ENCODE measurements at places on chromosomes 5 and 9.

GRCh38 chr9:89418474-89418845, 79.5 kb downstream of the SEMA4D start:
- DNase-seq: no peak

- no peak for DNase-seq
Measured at GRCh38 chr5:116365006-116365496, 209.6 kb downstream of the SEMA6A start.

GRCh38 chr9:110072597-110073355, 135.2 kb downstream of the C9orf152 start:
- no peak for DNase-seq

GRCh38 chr5:179163236-179164155, 103.3 kb downstream of the ZNF354C start:
- DNase-seq: no peak

GRCh38 chr5:132075719-132076077, 2.1 kb downstream of the CSF2 start:
- no peak for DNase-seq

- peak; percentile 65 for DNase-seq
Measured at GRCh38 chr9:132901858-132902831, 23.4 kb downstream of the SPACA9 start.

DNA sequence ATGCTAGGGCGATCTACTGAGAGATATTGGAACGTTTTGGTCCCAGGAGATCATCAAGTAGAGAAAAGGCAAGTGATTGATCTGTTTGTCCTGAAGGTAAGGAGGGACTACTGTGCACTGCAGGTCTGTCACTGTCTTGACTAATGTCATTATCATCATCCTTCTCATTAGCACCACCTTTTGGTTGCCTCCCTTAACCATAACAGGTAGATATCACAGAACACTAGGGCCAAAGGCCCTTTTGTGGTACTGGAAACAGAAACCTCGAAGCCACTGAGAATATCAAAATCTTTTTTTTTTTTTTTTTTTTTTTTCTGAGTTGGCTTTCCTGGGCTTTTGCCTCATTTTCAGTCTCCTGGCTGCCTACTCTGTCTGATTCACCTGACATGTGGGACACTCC, 134.0 kb downstream of the KCTD16 start:
- DNase-seq: no peak

- no peak for DNase-seq
Measured at GRCh38 chr5:151662805-151663204, 23.9 kb downstream of the SPARC start.

DNA sequence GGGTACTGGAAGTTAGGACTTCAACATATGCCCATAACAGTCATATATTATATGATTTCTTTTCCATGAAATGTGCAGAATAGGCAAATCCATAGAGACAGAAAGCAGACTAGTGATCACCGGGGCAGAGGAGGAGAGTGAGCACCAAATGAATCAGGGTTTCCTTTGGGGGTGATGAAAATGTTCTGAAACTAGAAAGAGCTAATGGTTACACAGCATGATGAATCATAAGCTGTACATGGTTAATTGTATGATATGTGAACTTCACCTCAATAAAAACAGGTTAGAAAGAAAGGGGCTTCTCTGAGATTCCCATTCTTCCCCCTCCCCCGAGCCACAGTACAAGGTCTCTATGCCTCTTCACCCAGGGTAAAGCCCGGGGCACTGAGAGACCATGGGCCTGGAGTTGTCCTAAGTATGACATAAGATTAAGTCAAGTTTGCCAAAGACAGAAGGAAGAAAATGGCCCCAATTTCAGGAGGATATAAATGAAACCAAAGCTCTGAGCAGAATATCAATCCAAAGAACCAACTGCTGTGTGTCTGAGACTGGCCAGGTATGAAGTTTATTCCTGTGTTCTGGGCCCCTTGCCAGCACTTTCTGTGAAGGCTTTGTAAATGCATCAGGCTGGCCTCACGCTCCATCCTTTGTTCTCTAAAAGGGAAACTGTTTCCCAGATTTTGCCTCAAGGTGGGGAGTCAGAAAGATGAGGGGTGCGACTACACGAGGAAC, 243.8 kb downstream of the CDK5RAP2 start:
- no peak for DNase-seq

DNA sequence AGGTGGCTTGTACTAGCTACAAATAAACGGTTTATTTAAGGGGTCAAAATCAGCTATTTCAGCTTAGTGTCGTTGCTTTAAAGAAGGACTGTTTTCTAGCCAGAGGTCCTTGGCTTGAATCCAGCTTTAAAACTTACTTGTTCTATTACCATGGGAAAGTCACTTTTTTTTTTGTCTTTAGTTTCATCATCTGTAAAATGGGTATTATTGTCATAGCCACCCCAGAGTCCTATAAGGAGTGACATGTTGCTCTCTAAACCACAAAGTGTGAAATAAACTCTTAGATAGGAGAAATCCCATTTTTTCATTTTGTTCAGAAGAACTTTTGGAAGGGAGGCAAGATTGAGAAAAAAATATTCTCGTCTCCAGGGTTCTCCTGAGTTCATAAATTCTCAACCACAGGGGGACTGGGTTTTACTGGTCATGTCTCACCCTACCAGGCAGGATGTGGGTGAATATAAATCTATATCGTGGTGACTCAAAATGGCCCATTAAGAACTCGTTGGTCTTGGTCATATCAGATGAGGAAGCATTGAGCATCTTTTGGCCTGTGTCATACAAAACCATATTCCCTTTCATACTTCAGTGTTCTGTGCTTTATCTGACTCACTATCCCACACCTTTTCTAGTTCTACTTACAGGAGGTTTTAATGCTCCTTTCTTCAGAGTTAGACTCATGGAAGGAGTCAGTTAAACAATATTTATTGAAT, 202.7 kb upstream of the NR3C1 start:
- DNase-seq: no peak

- DNase-seq: no peak
Measured at GRCh38 chr5:68499987-68500386, 284.4 kb downstream of the PIK3R1 start.

- DNase-seq: no peak
Measured at GRCh38 chr9:14308853-14309145, 5.1 kb downstream of the NFIB start.

DNA sequence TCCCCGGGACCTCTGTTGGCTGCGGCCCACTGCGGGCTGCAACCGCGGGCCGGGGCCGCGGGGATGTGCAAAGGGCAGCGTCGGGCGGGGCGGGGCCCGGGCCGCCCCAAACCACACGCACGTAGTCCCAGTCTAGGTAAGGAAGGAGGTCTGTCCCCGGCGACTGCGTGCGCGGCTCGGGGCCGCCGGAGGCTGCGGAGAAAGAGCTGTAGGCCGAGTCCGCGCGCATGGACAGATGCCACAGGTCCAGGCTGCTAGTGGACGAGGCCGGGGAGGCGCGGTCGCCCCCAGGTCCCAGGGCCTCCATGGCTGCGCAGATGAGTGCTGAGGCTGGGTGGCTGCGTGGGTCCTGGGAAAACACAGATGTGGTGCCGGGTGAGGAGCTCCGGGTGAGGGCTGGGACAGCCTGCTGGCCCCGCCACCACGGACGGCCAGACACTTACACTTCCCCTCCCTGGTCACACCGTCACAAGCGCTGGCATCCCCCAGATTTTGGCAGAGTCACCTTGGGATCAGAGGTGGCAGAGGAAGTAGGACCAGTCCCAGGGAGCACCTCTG, 4.5 kb downstream of the SHROOM1 start:
- no peak for DNase-seq

- DNase-seq: no peak
Measured at GRCh38 chr5:148841519-148841918, 15.1 kb downstream of the ADRB2 start.

GRCh38 chr5:120162321-120162720, 301.8 kb upstream of the PRR16 start:
- DNase-seq: no peak

DNA sequence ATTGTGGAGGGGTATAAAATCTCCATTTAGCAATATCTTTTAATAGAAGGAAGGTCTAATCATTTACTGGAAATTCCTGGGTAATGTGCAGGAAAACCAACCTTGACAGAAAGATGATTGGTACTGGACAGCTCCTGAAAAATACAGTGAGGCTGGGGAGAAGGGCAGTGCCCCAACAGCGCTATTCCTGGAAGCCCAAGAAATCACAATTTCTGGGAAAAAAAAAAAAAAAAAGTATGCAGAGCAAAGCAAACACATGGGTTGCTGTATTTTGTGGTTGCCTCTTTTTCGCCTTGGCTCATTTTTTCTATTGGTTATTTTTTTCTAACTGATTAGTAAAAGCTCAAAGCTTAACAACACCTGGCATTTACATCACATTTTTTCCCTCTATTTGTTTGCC, 249.7 kb downstream of the ENC1 start:
- DNase-seq: no peak

DNA sequence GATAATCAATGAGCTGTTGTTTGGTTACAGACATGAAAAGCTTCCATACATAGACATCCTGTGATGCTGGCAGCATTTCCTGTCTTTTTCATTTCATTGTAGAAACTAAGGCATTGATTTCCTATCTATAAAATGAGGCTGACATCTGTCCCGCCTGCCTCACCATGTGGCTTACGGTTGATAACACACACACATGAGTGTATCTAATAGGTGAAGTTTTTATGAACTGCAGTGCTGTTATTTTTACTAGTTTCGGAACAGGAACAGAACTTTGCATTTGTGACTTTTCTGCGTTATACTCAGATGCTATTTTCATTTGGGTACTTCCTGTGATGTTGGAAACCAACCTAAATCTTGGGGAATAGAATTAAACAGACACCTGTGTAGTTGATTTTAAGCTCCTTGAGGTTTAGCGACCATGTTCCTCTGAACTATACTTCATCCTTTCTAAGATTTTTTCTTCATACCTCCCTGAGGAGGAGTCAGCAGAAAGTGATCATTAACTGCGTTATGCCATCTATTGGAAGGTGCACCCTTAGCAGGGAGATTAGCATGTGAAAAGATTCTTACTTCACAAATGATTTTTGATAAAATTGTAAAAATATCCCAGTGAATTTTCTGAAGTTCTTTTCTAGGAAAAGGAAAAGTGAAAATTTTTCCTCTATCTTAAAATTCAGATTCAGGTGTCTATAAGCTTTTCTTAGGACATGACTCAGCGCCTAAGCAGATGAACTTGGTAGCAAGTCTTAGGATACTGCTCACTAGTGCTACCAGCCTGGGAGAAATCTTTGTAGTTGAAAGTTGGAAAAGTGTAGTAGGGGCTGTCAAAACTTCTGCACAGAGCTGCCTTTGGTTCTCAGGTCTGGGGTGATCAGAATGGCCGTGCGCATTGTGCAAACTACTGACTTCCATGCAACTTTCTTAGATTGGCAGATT, 134.5 kb downstream of the TRIO start:
- DNase-seq: no peak

GRCh38 chr5:5645198-5645597, 222.7 kb downstream of the ICE1 start:
- no peak for DNase-seq

GRCh38 chr9:114968671-114969070, 38.3 kb upstream of the TNFSF8 start:
- DNase-seq: no peak

DNA sequence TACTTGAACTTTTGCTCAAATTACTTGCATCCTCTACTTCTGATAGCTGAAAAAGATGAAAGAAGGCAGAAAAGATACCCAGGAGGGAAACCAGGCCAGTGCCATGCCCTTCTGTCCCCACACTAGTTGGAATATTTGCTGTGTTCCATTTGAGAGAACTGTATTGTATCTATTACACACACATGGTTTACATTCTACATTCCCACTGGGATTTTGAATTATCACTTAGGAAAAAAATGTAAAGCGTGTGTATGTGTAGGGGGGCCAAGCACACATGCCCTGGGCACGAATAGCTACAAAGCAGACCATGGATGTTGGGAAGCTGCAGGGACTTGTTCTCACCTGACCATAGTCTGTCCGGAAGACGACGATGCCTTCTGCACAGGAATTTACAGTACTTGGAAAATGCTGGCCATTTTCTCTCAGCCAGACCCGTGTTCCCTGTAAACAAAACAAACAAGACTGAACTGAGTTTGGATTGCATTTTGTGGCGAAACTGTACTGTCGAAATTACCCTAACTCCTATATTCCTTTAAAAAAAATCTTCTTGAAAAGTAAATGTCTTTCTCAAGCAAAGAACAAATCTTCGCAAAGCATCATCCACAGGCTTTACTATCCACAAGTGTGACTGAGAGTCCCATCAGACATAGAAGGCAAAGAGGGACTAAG, 58.7 kb downstream of the MYO10 start:
- DNase-seq: no peak

- DNase-seq: no peak
Measured at GRCh38 chr9:114086607-114087006, 8.5 kb upstream of the AMBP start.

DNA sequence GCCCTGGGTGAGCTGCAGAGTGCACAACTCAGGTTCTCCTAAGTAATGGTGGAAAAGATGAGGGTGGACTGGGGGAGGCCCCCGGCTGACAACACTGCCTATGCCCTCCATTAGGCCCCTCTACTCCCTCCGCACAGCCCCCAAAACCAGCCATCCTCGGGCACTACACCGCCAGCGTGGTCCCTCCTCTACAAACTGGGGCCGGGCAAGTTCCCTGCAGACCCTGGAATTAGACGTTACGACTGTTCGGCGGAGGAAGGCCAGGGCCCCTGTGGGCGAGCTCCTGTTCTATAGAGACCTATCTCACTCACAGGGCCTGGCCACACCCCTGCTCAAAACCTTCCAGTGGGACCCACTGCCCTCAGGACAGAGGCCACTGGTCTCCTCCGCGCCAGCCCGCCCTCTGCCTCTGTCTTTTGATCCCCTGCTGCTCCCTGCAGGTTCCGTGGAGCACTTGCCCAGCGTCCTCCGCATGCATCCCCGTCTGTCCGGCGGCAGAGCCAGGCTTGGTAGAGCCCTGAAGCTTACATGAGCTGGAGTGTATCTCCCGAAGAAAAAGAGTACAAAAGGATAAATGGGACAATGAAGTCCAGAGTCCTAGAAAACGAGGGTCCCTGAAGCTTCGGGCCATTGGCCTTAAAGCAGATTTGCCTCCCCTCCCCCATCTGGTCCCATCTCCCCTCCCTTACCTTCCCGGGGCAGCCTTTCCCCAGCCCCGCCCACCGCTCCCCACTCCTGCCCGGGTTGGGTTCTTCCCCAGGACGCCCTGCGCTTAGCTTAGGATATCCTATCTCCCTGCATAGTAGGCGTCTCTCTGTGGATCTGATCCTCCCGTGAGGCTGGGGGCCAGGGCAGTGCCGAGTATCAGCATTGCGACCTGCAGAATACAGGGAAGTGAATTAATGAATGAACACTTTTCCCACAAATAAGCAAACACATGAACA, 71.3 kb downstream of the HRH2 start:
- DNase-seq: no peak

- no peak for DNase-seq
Measured at GRCh38 chr5:166724284-166724683, 1567.2 kb upstream of the WWC1 start.

- no peak for DNase-seq
Measured at GRCh38 chr9:79989079-79989478, 417.3 kb downstream of the TLE4 start.

- no peak for DNase-seq
Measured at GRCh38 chr9:14343261-14344031, 29.5 kb upstream of the NFIB start.

- no peak for DNase-seq
Measured at GRCh38 chr5:107736638-107737037, 65.9 kb upstream of the EFNA5 start.

Measured in CD4-positive, alpha-beta T cell treated with Interleukin-6 at 100 ng/mL for 8 hours (primary cell).